Gastrocnemius medialis (tissue), 4 donors: ENCODE measurements at places on chromosomes 7 and 10. TPM values are rescaled to one million over a fixed set of nuclear protein-coding genes. Genes with fewer than 3 reads are reported as not detected.

DNA sequence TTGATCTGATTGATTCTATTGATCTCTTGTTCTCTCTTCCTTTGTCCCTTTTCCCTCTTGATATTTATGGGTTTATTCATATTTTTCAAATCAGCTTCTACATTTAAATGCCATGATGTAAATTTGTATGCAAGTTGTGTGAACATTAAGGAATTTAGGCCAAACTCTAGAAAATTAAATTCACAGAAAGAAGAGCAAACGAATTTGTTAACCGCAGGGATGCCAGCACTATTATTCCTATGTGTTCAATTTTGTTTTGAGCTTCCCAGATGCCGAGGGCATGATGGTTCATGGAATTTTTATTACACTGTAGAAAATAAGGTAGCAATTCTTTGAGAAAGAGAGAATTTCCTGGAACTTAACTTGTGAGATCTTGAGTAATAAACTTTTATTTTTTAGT, 220.9 kb downstream of the BUB3 start:
- H3K36me3 ChIP-seq, result no peaks in the 10 kb centered on the region
- DNase-seq, result no peak
- no peak overlapping the region for H3K4me3 ChIP-seq
- H3K27me3 ChIP-seq, result no peaks in the 10 kb centered on the region
- H3K4me1 ChIP-seq, result no peaks in the 10 kb centered on the region

Gene CLDN12
- 37.7 TPM for total RNA-seq

DNA sequence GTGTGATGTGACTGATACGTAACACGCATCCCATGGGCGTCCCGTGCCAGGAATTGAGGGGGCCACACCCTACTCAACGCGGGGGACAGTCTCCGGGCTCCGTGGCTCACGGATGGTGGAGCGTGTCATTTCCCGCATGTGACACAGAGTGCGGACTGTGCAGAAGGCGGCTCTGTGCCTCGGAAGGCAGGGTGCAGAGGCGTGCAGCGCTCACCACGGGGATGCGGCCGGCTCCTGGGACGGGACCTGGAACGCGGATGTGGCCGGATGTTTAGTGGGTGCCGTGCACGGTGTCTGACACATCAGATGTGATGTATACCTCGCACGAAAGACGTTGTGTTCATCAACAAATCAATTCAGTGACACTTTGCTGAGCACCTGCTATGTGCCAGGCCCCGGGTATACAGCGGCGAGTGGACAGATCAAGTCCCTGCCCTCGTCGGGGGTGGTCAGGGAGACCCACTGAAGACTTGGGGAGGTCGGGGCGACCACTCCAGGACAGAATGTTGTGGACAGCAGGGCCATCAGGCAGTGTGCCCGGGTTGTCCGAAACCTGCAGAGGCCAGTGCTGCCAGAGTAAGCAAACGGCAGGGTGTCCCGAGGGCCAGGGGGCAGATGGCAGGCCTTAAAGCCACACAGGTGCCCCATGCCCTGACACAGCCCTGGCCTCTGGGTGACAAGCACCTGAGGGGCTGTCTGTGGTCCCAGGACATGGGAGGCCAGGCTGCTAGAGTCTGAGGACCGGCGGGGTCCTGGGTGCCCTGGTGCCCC, 38.1 kb downstream of the MICALL2 start:
- no peaks in the 10 kb centered on the region for H3K36me3 ChIP-seq
- H3K27ac ChIP-seq, result no peak overlapping the region
- H3K4me3 ChIP-seq, result no peak overlapping the region
- no peaks in the 10 kb centered on the region for H3K4me1 ChIP-seq

- H3K36me3 ChIP-seq, result no peaks in the 10 kb centered on the region
- peaks cover 21% of the 10 kb centered on the region for H3K4me1 ChIP-seq
- H3K4me3 ChIP-seq, result no peak overlapping the region
- peak overlapping the region; percentile 94 for H3K27ac ChIP-seq
- no peaks in the 10 kb centered on the region for H3K27me3 ChIP-seq
These were observed 2.8 kb upstream of the PPP1R3C start for GRCh38 chr10:91635401-91636400.

- peak overlapping the region; percentile 82 for H3K27ac ChIP-seq
- H3K27me3 ChIP-seq, result no peaks in the 10 kb centered on the region
- H3K4me3 ChIP-seq, result no peak overlapping the region
These were observed 4.1 kb upstream of the PLAU start for GRCh38 chr10:73906524-73907447.

GRCh38 chr7:111045449-111045848, 45.5 kb upstream of the LRRN3 start:
- H3K27ac ChIP-seq, result no peak overlapping the region
- H3K36me3 ChIP-seq, result no peaks in the 10 kb centered on the region
- no peaks in the 10 kb centered on the region for H3K27me3 ChIP-seq
- no peak for DNase-seq

- H3K27me3 ChIP-seq, result no peaks in the 10 kb centered on the region
- DNase-seq, result peak; percentile 86
- no peaks in the 10 kb centered on the region for H3K36me3 ChIP-seq
- peaks cover 13% of the 10 kb centered on the region for H3K4me1 ChIP-seq
- H3K4me3 ChIP-seq, result no peak overlapping the region
These were observed 21.2 kb downstream of the CYP3A4 start for GRCh38 chr7:99762680-99763327.

Gene SYT15B
- total RNA-seq, result 1.00 TPM

- H3K4me3 ChIP-seq, result no peak overlapping the region
- H3K4me1 ChIP-seq, result no peaks in the 10 kb centered on the region
- H3K27me3 ChIP-seq, result no peaks in the 10 kb centered on the region
- H3K36me3 ChIP-seq, result no peaks in the 10 kb centered on the region
- no peak for DNase-seq
- no peak overlapping the region for H3K27ac ChIP-seq
These were observed 34.2 kb downstream of the C10orf71 start for GRCh38 chr10:49333192-49333591.

Gene NAMPT
- 199 TPM for total RNA-seq

DNA sequence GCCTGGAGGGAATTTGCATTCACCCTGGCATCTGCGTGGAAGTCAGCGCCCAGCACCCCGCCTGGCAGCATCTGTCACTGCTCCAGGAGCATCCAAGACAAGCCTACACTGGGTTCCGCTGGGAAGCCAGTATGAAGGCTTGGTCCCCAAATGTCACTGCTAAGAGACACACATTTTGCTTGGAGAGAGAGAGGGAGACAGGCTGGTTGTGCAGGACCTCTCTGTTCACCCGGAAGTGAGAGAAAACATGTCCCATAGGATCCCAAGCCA, 119.5 kb downstream of the SEC23IP start:
- no peak overlapping the region for H3K27ac ChIP-seq
- no peak overlapping the region for H3K4me3 ChIP-seq
- no peaks in the 10 kb centered on the region for H3K4me1 ChIP-seq
- H3K36me3 ChIP-seq, result no peaks in the 10 kb centered on the region
- DNase-seq, result no peak
- H3K27me3 ChIP-seq, result no peaks in the 10 kb centered on the region
